ENCODE measurements at places on chromosomes 7 and 10.

DNA sequence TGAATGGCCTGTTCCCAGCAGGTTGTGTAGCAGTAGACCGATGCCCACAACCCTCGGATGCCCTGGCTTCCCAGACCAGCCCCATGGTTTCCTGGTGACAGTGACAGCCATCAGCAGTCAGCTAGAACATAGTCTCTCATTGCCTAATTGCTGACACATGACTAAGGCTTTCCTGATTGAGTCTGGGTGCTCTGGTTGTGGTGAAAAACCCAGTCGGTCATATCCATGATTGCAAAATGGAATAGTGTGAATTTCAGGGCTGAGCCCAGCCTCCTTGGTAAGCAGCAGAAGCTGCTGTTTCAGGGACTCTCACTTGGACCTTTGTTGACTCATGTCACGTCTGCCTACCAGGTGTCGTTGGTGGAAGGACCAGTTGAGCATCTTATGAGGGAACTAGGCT lies 36.6 kb downstream of the POR start:
- DNase-seq, result no peak

DNA sequence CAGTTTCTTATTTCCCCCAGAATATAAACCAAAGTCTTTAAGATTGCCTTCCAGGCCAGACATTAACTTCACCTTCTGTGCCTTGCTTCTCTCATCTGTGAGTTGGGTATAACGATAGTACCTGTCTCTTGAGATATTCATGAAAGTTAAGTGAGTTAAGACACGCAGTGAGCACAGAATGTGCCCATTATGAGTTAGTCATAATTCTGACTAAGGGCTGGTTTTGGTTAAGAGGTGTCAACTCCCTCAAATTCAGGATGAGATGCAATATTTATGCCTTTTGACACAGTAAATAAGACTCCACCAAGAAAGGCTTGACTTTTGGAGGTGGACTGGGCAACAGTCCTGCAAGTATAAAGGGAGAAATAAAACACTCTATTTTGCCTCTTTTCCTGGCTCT lies 528.7 kb upstream of the IGFBP3 start:
- no peak for DNase-seq

DNA sequence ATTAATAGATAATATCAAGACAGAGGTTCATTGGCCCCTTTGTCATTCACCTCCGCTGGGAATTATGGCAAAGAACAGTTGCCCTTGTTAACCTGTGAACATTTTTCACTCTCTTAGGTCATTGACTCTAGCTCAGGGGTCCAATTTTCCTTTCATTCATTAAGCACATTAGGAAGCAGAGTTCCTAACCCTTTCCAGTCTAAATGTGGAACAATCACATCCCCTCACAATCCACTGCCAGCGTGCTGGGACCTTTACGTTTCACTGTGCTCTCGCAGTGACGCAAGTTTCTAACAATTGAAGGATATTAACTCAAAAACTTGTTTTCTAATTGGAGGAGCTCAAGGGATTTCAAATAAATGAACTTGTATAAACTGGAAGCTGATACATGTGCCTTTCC lies 79.3 kb upstream of the MEOX2 start:
- no peak for DNase-seq

DNA sequence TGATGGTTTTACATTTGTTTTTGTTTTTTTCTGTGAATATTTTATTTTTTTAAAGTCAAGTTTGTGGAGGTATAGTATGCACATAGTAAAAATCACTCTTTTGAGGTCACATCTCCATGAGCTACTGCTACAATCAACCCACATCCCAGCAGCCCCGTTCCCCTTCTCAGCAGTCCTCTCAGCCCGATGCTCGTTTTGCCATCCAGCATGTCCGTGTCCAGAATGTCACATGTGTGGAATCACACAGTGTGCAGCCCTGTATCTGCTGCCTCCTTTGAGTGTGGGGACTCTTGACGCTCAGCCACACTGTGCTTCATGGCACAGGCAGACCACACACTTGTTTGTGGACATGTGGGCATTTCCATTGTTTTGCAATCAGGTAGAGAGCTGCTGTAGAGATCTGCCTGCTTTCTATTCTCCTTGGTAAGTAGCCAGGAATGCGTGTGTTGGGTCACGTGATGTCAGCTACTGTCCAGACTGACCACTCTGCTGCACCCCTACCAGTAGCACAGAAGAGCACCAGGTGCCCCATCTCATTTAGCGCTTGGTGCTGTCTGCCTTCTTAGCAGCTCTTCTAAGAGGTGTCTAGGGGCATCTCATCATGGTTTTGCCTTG lies 71.6 kb upstream of the CAMK2B start:
- DNase-seq, result no peak

DNA sequence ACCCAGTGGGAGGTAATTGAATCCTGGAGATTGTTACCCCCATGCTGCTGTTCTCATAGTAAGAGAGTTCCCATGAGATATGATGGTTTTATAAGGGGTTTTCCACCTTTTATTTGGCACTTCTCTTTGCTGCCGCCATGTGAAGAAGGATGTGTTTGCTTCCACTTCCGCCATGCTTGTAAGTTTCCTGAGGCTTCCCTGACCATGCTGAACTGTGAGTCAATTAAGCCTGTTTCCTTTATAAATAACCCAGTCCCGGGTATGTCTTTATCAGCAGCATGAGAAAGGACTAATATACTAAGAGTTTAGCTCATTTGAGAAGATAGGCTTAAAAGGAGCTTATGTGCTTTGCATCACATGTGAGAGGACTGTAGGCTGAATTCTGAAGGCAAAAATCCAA lies 29.3 kb downstream of the TMEM248 start:
- no peak for DNase-seq

- DNase-seq, result no peak
These were observed 210.9 kb downstream of the INHBA start for GRCh38 chr7:41491883-41492471.

DNA sequence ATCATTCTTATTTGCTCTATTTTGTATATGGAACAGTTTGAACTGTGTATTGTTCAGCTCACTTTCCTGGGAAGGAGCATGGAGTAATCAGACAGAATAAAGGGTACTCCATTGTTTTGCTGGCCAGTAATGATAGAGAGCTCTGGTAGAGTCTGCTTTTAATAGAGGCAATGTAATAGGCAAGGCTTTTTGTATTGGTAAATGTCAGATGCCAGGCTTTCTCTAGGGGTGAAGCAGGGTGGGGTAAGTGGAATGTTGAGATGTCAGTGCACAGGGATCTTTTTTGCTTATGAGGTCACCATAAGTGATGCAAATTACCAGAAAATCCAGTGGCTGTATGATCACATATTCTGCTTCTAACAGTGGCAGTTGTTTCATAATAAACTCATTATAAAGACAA lies 1088.3 kb upstream of the SORCS1 start:
- no peak for DNase-seq

- no peak for DNase-seq
These were observed 4.7 kb downstream of the ZNF488 start for GRCh38 chr10:47379445-47379785.

DNA sequence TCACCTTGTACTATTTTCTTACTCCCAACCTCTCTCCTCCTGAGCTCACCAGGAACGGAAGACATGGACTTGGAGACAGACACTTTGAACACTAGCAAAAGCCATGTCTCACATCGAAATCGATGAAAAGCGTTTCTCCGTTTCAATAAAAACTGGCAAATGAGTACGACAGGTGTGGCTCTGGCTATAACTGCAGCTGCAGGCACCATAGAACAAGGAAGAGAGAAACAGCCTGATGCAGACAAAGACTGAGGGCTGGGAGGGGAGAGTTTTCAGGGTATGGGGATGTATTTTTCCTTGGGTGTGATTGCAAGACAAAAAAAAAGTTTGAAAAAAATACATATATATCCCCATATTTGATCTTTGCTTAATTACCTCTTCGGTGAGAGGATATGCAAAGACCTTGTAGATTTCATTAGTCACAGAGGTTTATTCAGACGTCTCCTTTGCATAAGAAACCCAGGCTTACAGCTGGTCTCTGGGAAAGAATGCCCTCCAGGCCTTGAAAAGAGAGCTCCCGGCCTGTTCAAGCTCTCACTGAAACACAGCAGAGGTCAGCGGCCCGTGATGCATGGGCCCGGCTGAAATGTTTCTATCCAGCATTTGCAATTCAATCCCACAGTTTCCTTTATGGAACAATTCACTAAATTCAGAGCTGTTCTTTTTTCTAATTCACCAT lies 63.1 kb downstream of the TLL2 start:
- no peak for DNase-seq

Data from NCI-H2081 (cell line).